OCI-M1 (cell line): ENCODE measurements at places on chromosomes 7 and 10.

GRCh38 chr7:34530259-34530658, 127.8 kb upstream of the NPSR1 start:
- DNase-seq: no peak

DNA sequence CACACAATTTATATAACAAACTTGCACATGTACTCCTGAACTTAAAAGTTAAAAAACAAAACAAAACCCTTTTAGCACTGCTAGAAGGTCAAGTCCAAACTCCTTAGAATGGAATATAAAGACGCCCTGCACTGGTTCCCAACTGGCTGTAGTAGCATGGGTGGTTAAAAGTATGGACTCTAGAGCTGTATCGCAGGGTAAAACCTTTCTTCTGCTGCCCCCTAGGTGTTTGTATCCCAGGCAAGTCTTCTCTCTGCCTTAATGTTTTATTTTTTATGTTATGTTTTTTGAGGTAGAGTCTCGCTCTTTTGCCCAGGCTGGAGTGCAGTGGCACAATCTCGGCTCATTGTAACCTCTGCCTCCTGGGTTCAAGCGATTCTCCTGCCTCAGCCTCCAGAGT, 35.2 kb downstream of the LSMEM1 start:
- DNase-seq: no peak

GRCh38 chr7:49670991-49671390, 102.4 kb upstream of the VWC2 start:
- no peak for DNase-seq

GRCh38 chr10:91589015-91589657, 43.7 kb downstream of the PPP1R3C start:
- DNase-seq: no peak

GRCh38 chr10:118694848-118695247, 59.9 kb downstream of the CACUL1 start:
- no peak for DNase-seq

DNA sequence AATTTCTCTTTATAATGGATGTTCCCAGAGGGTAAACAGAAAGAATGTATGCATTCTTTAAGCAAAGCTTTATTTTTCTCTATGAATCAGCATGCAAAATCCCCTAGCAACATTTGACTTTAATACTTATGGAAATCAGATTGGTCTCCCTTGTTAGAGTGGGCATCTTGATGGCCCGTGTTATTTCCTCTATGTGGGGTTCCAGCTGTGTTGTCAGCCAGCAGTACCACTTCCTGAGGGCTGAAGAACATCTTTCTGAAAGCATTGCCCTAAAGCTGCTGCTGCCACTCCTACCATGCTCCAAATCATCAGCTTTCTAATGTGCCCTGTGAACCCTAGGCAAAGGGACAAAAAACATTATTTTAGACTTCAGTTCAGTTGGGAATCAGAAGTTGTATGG, 70.4 kb upstream of the HECTD2 start:
- no peak for DNase-seq

DNA sequence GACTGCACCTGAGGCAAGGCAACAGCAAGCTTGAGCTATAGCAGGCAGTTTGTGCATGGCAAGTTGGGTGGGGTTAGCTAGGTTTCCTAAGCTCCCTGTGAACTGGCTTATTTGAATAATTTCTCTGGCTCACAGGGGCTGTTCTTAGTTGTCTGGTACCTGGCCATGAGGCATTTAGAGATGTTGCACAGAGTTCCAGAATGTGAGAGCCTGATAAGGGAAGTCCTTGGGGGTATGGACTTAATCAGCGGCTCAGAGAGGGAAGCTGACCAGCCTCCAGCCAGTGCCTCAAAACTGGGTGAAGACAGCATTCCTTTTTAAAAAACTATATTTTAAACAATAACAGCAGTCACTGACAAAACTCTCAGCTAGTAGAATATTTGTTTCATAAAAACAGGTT, 307.4 kb downstream of the FZD1 start:
- no peak for DNase-seq

GRCh38 chr7:122770686-122771335, 68.1 kb upstream of the RNF148 start:
- DNase-seq: no peak

DNA sequence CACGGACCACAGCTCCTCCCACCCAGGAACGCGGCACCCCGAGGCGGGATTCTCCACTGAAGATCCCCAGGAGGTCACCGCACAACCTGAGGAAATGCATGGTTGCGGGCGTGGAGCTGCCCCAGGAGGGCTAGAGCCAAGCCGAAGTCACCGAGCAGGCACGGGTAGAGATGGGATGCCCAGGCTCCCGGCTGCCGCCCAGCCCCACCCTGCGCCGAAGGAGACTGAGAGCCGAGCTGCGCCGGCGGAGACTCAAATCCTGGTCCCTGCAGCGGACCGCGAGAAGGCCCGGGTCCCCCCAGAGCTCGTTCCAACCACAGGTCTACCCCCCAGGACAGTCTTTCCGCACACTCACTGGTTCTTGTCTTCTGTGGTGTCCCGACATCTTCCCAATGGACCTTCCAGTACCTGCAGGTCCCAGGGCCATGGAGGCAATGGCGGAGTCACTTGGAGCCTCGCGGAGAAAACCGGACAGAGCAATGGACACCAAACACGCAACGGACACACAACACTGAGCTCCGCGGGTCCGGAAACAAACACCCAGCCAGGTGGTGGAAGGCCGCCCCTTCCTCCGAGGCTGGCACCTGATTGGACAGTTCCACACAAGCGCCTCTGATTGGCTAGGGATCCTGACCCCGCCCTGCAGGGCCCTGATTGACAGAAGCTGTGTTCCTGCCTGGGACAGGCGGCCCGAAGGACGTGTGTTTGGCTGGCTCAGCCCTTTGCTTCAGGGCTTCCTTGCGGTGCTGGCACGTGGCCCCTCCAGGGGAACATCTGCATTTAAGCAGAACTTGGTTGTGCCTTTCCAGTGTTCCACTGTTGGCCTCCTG, 331.9 kb upstream of the NUPR2 start:
- no peak for DNase-seq

GRCh38 chr10:32943395-32943794, 14.6 kb downstream of the ITGB1 start:
- no peak for DNase-seq

DNA sequence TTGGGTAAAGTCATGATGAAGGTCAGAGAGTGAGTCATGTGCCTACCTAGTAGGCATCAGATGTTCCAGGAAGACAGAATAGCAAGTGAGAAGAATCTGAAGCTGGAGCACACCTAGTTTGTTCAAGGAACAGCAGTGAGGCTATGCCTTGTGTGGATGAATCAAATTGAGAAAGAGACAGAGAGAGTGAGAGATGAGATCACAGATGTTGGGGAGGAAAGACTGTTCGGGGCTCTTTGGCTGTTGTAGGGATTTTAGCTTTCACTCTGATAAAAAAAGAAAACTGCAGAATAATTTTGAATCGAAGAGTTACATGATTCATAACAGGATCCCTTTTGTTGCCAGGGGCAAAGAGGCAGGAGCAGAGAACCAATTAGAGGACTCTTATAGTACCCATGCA, 6.3 kb downstream of the LIPF start:
- DNase-seq: no peak

GRCh38 chr10:88409824-88410223, 173.3 kb downstream of the RNLS start:
- DNase-seq: no peak

GRCh38 chr10:77941790-77942189, 15.2 kb upstream of the DLG5 start:
- no peak for DNase-seq

GRCh38 chr7:141439164-141439563, 112.0 kb upstream of the AGK start:
- no peak for DNase-seq

DNA sequence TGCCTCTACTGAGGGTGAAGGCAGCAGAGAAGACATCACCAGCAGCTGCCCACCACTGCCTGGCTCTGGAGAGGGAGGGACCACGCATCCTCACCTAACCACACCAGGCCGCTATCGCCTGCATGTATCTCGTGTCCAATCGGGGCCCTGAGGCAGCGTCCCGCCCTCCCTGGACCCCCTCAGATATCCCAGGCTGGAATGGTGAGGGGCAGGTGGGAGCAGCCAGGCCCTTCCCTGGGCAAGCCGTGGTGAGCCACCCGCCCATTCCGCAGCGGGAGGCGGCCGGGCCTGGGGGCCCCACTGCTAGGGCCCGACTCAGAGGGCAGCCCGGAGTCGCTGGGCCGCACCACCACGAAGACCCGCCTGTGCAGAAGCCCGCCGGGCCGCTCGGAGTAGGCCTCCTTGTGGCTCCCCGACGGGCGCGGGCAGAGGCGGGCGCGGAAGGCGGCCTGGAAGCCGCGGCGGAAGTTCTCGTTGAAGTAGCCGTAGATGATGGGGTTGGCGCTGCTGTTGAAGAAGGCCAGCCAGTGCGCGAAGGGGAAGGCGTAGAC, 21.6 kb upstream of the PPA1 start:
- no peak for DNase-seq

DNA sequence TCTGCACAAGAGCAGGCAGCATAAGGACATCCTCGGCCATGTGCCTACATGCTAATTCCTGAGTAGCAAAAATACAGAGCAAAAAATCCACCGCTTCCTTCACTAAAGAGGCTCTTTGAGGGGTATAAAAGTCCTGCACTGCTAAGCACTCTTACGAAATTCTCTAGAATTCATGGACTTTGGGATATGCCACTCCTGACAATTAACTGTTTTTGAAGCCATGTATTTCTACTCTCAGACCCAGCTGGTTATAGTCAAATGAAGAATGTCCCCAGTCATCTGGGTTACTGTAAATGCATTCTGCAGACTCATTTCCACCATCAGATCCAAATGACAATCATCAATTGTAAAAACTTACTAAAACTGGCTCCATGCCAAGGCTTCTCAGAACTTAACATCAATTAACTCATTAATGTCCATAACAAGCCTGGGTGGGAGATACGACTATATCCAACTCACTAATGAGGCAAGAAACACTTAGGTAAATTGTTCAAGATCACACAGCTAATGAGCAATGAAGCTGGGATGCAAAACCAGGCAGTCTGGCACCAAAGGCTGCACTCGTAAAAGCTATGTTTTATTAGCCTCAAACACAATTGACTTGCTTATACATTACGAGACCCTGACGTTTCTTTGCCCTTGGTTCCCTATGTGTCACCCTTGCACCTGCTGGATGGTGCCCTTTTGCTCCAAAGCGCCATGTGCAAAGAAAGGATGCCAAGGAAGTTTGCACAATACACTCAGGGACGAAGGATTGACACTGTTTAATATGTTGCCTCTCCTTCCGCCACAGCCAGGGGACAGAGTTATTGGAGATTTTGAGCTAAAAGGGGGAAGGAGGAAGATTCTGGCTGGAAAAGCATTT, 250.4 kb downstream of the ELMO1 start:
- no peak for DNase-seq

DNA sequence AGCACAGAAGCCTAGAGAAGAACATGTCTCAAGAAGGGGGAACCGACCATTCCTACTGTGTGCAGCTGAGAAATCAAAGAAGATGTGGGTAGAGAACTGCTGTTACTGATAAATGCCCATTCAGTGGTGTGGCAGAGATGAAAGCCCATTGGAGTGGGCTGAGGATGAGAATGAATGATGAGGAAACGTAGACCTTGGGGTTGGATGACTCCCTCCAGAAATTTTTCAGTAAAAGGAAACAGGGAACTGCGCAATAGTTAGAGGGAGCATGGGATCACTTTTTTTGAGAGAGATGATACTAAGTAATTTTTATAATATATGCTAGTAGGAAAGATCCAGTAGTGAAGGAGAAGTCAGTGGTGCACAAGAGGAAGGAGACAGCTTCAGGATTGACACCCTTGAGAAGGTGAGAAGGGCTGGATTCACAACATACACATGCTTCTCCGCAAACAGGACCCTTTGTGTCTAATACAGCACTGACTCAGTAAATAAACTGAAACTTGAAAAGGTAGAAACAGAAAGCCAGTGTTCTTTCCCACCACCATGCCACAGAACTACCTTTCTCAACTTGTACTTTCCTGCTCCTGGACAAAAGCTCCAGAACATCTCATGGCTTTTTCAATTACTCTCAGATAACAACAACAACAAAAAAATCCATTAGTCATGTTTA, 104.7 kb upstream of the IL6 start:
- no peak for DNase-seq

GRCh38 chr7:35871856-35872255, 71.0 kb downstream of the SEPTIN7 start:
- DNase-seq: no peak

DNA sequence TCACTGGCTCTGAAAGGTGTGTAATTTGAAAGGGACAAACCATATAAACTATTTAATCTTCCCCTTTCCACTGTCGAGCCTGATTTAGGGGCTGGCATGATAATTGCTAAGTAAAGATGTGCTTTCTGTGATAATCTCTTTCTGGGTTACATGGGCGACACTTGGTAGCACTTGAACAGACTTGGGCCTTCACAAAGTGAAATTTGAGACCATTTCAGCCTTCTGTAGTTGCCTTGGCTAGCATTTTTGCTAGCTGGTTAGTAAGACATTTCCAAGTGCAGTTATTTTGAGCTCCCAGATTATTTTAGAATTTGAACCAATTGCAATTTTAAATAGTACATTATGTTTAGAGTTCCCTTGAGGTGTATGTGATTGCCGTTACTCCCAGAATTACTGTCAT, 432.7 kb upstream of the GALNT17 start:
- no peak for DNase-seq

GRCh38 chr7:81331061-81332018, 412.5 kb upstream of the SEMA3C start:
- DNase-seq: no peak

- no peak for DNase-seq
Observed at GRCh38 chr7:137657476-137658189, 189.1 kb downstream of the DGKI start.

GRCh38 chr7:28686418-28686800, 271.7 kb downstream of the TRIL start:
- DNase-seq: peak; percentile 58

GRCh38 chr10:52779541-52780390, 7.2 kb upstream of the MBL2 start:
- peak; percentile 89 for DNase-seq

- no peak for DNase-seq
Observed at GRCh38 chr10:34646331-34646730, 168.8 kb downstream of the PARD3 start.

DNA sequence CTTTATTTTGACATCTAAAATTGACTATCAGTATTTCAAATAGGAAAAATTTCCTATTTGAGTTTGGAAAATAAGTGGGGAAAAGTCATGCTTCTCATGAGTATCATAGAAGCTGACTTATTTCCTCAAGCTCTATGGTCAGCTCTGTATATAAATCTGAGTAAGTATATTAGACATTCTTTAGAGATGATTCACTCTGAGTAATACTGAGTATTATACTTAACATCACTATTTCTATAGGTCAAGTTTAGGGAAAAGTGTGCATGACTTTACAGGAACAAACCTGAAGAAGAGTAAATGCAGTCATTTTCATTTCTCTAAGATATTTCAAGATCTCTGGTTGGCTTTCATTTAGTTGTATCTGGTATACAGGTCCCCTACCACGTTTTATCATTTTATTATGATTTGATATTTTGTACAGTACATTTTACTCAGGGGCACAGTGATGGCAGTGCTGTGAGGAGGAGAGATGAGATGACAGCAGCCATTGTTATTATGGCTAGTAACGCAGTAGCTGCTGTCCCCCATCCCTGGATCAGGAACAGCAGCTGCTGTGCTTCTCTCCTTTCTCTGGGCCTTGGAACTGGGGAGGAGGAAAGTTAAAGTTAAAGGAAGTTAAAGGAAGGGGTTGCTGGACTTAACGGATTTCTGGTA, 15.2 kb downstream of the SND1 start:
- no peak for DNase-seq
